ENCODE measurements at places on chromosomes 11 and 22.
A peak's percentile ranks its signal among the peaks of the same experiment; 100 is the strongest.

DNA sequence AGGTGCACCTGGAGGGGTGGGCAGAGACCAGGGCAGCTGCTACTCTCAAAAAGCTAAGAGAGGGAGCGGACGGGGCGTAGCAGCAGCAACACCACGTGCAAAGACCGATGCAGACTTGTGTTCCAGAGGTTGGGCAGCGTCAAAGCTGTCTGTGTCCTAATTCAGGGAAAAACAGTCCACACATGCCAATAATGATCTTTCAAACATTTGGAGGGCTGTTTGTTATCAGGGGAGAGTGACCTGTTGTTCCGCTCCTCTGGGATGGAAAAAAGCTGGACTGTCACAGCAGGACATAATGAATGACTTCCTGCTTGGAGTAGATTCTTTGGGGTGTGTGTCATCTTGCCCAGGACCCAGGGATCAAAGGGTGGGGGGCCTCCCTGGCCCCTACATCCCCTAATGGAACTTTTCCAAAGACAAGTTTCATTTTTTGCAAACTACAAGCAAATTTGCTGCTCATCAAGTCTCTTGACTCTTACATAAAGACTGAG lies 6.2 kb upstream of the FBLN1 start:
- no peak for DNase-seq

DNA sequence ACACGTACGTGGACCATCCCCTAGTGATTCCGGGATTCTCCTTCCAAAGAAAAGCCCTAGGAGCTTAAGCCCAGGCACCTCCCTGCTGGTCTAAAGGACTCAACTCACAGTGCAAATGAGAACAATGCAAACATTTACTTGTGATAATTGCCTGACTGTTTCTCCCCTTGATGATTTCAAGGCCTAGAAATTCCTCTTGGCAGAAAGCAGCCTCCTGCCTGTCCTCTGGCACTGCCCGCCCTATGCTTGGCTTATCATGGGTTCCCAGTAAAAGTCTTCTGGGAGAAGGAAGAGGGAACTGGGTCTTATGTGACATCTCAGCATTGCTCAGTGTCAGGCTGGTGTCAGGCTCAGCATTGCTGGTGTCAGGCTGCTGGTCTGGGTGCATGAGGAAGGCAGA lies 351.8 kb downstream of the SHANK2 start:
- no peak for DNase-seq

GRCh38 chr22:22139364-22139763 lies 105.2 kb upstream of the VPREB1 start:
- no peak for DNase-seq

GRCh38 chr11:13229136-13229535 lies 48.5 kb upstream of the BMAL1 start:
- DNase-seq, result no peak

- DNase-seq, result no peak
Observed at GRCh38 chr11:59676205-59676604, 7.4 kb upstream of the PATL1 start.

- DNase-seq, result no peak
Observed at GRCh38 chr11:90564531-90564930, 341.7 kb upstream of the CHORDC1 start.

GRCh38 chr11:65867284-65868071 lies 5.1 kb downstream of the EFEMP2 start:
- no peak for DNase-seq

- DNase-seq, result no peak
Observed at GRCh38 chr11:131038597-131038996, 122.3 kb upstream of the SNX19 start.

DNA sequence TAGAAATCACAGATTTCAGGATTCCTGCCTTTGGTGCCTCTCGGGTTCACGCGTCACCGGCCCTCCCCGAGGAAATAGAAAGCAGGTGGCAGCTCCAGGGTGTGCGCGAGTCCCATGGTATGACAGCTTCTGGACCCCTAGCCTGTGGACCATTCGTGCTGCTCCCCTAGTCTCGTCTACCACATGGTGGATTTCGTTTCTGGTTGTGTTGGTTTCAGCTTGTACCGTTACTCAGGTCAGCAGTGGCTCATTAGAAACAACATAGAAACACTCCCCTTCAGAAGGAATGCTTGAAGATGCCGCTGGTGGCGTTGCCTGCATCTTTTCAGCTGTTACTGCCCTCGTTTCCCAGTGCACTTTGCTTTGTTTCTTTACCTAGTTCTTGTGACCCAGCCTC lies 700 bp downstream of the TTC17 start:
- DNase-seq, result no peak

GRCh38 chr11:134764367-134764766 lies 352.3 kb upstream of the B3GAT1 start:
- no peak for DNase-seq

DNA sequence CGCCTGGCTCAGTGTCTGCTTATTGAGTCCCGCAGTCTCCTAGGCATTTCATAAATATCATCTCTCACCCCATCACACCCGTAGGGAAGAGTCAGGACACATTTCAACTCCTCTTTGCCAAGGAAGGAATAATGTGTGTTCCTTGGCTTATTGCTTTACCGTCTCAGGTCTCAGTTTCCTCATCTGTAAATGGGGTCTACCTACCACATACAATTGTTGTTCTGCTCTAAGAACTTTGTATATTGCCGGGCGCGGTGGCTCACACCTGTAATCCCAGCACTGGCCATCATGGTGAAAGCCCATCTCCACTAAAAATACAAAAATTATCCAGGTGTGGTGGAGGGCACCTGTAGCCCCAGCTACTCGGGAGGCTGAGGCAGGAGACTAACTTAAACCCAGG lies 3.1 kb upstream of the THRSP start:
- no peak for DNase-seq

DNA sequence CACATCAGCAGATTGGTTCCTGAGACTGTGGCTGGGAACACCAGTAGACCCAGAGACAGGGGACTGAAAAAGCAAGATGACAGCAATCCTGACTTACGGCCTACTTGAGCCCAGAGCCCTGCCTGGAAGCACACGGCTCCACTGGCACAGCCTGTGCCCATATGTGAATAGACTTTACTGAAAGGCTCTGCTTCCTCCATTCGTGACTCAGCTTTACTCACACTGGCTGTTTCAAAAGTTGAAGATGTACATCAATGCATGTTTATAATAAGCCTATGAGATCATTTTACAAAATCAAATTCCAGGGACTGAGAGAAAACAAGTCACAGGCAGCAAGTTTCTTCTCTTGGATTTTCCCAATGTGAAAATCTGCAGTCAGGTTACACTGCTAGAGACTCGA lies 134.6 kb upstream of the TEAD1 start:
- DNase-seq, result no peak

DNA sequence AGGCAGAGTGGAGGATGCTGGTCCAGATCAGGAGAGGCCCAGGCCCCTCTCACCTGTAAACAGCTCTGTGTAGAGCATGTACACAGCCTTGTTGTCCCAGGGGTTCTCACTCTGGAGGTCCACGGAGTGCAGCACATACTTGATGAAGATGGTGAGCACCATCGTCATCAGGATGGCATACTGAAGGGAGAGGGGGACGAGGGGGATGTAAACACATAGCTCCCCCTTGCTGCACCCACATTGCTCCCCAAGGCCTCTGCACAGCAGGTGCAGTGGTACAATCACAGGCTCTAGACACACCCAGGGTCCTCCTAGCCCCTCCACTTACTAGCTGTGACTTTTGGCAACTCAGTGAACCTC lies 2.9 kb downstream of the SYVN1 start:
- DNase-seq, result no peak

DNA sequence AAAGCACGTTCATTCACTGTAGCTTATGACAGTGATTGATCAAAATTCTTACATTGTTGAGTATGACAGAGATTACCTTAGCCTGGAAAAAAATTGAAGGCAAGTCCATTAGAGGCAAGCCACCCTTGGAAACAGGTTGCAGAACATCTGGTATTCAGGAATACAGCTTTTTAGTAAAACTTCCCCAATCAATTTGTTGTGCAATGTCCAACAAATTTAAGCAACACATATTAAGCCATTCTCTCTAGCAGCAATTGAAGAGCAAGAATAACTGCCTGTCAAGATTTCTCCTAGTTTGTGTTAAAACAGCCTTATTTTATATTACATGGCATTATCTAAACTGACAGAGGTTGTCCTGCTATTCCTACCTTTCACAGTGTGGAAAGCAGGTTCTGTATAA lies 37.0 kb downstream of the BCL2L13 start:
- no peak for DNase-seq

GRCh38 chr11:58939277-58939676 lies at the start of gene GLYATL1:
TSS of gene GLYATL1 (plus strand) at chr11:58939488. CDS start at chr11:58947088, 7,600 bp downstream.
- DNase-seq, result no peak

DNA sequence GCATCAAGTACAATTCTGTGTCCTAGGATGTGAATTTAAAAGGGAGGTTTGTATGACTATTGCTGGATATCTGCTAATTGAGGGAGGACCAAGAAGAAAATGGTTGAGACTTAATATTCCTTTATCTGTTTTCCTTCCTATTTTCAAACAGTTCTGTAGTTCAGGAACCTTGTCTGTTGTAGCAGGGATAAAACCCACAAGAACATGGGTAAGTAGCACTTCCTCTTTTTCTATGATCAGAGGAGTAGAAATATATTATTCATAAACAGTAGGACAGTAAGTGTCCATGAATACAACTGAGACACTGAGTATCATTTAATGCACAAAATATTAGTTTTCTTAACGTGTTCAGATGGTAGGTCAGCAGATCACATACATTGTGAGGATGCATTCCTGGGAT lies 7.6 kb downstream of the MS4A3 start:
- no peak for DNase-seq

DNA sequence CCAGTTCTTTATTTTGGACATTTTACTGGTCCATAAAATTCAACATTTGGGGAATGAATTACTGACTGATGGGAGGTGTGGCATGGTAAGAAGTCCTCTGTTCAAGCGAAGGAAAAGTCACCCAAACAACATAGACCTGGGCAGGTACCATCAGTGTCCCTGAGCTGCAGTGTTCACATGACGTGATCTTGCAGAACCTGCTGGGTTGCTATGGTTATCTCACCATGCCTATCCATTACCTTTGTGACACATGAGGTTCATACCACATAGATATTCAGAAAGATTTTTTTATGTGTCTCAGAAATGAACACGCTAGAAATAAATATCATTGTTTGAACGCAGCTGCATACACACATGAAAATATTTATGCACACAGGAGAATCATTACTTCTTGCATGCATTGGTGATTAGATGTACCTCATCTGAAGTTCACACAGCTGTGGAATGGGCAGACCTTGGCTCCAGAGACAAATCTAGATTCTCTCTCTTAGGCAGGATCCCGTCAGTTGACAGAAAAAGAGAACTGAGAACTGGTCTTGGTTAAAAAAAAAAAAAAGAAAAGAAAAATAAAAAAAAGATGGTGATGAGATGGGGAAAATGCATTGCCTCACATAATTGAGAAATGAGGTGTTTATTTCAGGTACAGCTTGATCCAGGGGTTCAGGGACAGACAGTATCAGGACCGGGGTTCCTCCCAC lies 21.4 kb upstream of the RCN1 start:
- DNase-seq, result no peak

DNA sequence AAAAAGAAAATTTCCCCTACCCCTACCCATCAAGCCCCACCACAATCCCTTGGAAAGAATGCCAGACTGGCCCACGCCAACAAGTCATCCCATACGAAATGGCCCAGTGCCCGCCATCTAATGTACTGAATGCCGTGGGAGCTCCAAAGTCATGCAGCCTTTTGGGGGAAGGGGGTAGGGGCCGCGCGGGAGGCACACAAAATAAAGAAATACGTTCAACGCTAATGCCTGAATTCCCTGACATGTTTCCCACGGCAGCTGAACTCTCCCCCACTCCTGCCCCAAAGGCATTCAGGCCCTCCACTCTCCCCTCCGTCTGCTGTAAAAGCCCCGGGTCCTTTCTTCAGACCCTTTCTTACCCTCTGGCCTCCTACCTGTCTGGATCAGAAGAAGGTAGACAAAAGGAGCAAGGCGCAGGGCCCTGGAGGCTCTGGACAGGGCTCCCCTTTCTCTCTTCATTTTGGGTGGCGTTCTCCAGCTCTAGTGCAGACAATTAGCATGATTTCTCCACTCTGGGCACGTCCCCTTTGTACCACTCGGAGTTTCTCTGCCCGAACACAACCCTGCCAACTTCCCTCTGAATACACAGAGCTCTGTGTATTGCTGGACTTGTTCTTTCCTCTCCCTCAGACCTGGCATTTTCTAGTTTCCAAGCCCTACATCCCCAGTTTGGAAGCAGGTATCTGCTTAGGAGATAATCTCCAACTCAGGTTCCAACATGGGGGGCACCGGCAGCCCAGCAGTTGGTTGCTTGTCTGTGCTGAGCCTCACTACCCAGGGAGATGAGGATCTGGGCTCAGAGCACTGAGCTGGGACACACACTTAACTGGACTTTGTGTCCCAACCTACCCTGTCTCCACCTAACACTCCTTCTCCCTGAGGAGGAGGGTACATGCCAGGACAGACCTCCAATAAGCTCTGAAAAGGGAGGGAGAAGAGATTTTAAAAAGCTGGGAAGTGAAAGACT lies at the start of gene HEPACAM:
TSS of gene HEPACAM (minus strand) at position 500 of the 967 bp plus-strand sequence. CDS start at position 459, 41 bp downstream.
- no peak for DNase-seq

- DNase-seq, result peak; percentile 38
Observed at GRCh38 chr22:31346733-31347250, 646 bp upstream of the PATZ1 start.

DNA sequence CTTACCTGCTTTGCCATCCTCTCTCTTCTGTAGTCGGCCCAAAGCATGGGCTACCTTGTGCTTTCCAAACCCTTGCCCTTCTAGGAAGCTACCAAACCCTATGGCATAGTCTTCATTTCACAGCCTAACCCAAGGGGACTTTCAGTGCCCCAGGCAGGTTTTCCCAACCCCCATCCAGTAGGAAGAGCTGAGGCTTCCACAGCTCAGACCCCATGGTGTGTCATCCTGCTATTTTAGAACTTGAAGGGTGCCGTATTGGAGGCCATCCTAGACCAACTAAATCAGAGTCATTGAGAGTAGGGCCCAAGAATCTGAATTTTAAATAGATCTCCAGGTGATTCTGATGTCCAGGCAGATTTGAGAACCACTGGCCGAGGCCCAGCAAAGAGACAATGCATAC lies 31.9 kb upstream of the TUB start:
- DNase-seq, result no peak

GRCh38 chr11:93887111-93887510 lies 36.7 kb upstream of the VSTM5 start:
- no peak for DNase-seq

DNA sequence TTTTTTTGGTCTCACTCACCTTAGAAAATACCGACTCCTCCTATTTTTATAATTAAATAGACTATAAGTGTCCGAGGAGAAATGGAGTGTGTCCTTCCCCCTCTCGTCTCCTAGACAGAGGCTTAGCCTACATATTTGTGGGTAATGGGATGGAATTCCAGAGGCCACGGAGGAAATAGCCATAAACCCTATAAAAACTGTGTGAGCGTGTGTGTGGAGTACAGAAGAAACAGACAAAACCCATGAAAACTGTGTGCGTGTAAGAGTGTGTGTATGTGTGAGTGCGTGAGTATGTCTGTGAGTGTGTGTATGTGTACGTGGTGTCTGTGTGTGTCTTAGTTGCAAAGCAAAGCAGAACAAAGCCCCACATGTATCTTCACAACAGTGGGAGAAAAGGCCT lies 883.5 kb downstream of the OPCML start:
- DNase-seq, result no peak

GRCh38 chr22:24099666-24100065 lies 81.6 kb upstream of the SUSD2 start:
- no peak for DNase-seq

- peak; percentile 63 for DNase-seq
Observed at GRCh38 chr11:38791346-38791961, 2193.4 kb upstream of the RAG2 start.

- DNase-seq, result no peak
Observed at GRCh38 chr11:12154871-12155668, 44.7 kb downstream of the MICAL2 start.
